A172 (cell line): ENCODE measurements at places on chromosomes 11 and 22. TPM values are rescaled to one million over a fixed set of nuclear protein-coding genes. Genes with fewer than 3 reads are reported as not detected.
A peak's percentile ranks its signal among the peaks of the same experiment; 100 is the strongest.

- DNase-seq = no peak
These were observed 17.4 kb upstream of the OR10A5 start for GRCh38 chr11:6828103-6828502.

DNA sequence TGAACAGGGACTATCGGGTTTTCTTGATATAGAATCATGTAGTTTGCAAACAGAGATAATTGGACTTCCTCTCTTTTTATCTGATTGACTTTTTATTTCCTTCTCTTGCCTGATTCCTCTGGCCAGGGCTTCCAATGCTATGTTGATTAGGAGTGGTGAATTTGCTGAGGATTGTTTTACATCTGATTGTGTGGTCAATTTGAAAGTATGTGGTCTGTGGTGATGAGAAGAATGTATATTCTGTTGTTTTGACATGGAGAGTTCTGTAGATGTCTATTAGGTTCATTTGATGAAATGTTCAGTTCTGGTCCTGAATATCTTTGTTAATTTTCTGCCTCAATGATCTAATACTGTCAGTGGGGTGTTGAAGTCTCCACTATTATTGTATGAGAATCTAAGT lies 713.2 kb upstream of the CCDC179 start:
- DNase-seq = no peak

DNA sequence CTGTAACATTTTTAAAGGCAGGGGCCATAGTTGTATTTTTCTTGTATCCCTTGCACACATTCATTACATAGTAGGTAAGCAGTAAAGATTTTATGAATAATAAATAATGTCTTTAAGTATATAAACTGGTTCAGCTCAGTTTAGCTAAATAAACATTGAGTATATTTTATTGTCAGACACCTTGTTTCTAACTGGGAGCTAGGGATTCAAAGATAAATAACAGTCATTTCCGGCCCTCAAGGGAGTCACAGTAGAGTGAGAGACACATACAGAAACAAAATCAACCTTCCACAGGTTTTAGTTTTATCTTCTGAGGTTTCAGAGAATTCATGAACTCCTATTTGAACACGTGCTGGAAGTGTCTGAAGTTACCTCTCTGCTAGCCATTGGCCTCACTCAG lies 760.2 kb downstream of the DLG2 start:
- DNase-seq = no peak

DNA sequence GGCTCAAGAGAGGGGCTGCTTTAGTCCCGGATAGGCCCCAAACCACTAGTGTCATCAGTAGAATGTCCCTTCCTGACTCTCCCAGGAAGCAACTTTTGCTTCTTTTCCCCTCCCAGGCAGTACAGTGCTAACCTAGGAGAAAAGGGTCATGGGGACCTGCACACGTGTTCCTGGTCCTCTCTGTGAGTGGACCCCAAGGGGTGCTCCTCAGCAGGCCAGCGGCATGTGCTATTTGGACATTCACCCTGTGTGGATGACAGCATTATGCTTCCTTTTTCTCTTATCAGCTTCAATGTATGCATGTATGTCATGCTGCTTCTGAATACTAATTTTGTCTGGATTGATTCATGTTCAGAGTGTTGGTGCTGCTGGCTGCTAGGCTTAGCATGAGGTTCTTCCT lies 18.1 kb upstream of the PLET1 start:
- no peak for DNase-seq

DNA sequence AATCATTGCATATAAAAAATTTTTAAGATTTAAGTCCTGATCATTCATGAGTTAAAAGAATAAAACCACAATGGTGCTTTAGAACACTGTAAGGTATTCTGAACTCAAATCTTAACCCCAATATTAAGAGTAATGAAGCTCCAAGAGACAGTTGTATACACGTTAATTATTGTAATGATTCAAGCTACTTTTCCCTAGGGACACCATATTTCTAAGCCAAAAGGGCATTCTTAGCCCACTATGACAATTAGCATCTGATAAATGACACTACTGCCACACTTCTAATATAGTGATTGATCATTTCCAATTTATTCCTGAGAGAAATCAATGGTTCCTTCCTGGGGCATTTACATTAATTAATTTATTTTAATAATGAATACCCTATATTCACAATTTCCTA lies 21.7 kb downstream of the FANCF start:
- no peak for DNase-seq

DNA sequence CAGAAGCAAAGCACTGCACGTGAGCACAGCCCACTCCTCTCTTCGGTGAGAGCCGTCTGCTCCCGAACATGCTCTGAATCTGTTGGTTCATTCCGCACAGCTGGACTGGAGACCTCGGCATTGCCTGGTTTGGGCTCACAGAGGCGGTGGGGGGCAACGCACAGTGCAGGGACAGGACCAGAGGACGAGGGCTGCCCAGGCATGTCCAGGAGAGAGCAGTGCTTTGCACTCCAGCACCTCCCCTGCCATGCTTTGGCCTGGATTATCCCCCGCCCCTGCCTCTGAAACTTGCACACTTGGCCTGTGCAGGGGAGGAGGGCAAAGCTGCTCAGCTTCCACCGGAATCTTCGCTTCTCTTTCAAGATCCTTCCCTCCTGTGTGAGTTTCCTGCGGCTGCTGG lies 536.5 kb downstream of the BRD1 start:
- DNase-seq = no peak

DNA sequence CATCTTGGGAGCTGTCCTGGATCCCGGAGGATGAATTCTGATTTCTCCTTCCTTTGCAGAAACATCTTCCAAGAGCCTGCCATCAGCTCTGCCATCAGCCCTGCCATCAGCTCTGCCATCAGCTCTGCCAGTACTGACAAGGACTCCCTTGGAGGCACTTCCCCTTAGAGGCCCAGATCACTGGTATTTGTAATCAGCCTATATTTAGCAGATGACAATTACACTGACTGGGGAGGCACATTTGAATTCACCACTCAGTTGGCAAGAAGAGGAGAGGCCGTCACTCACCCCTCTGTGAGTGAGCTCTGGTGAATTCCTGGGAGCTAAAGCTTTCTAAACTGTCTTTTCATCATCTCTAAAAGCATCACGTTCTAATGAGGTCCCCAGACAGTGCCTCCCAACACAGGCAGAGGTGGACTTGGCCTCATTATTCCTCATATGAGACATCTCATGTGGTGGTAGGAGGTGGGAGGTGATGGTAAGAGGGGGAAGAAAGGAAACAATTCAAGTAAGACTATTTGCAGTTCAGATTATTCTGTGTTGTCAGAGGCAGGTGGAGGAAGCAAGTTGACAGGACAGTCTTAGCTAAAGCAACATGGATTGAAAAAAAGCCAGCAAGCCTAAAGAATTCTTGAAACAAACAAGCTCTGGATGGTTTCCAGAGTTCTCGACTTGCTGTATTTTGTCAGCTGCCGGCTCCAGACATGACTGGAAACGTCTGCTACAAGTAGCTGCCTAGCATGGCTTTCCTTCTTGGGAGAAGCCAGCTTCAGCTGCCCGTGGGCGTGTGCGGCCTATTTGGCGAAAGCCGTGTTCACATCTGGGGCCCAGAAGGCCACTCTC lies 771.7 kb downstream of the TBC1D22A start:
- DNase-seq = no peak

GRCh38 chr11:95676308-95676707 lies 113.3 kb downstream of the FAM76B start:
- DNase-seq = no peak

- no peak for DNase-seq
These were observed 37.3 kb upstream of the TEAD1 start for GRCh38 chr11:12636871-12637410.

GRCh38 chr22:17057959-17058814 lies 26.6 kb upstream of the IL17RA start:
- peak; percentile 43 for DNase-seq

DNA sequence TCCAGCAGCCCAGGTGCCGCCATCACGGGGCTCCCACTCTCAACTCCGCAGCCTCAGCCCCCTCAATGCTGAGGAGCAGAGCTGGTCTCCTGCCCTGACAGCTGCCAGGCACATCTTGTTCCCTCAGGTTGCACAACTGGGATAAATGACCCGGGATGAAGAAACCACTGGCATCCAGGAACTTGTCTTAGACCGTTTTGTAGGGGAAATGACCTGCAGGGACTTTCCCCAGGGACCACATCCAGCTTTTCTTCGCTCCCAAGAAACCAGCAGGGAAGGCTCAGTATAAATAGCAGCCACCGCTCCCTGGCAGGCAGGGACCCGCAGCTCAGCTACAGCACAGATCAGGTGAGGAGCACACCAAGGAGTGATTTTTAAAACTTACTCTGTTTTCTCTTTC lies at the start of gene SAA1:
TSS of gene SAA1 (plus strand) at position 316 of the 400 bp plus-strand sequence. CDS start 624 bp downstream, outside the sequence.
- DNase-seq = peak; percentile 60

DNA sequence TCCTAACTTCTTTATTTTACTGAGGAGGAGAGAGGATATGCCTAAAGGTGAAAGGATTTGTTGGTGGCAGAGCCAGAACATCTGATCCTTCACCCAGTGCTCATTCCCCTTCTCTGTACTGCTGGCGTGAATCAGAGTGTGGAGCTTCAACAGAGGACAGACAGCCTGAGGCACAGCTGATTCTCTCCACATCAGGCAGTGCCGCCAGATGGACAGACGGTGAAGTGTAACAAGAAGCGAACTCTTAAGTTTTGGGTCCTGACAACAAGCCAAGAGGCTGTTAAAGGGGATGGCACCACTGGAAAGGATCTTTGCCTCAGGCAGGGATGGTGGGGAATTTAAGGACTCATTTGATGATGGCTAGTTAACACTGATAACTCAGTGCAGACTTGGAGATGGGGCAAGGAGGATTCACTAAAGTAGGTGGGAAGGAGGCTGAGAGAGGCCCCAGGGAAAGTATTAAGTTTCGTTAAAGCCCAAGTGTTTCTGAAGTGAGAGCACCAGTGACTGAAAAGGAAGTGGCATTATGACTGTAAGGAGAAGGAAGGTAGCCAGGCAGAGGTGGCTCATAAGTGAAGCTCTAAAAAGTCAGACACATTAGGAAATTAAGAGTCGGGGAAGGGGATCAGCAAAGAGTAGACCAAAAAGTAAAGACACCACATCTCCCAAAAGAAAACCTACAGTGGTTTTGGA lies 81.3 kb downstream of the CLPB start:
- DNase-seq = no peak

- DNase-seq = no peak
These were observed 21.8 kb downstream of the NUMA1 start for GRCh38 chr11:72058416-72059034.

DNA sequence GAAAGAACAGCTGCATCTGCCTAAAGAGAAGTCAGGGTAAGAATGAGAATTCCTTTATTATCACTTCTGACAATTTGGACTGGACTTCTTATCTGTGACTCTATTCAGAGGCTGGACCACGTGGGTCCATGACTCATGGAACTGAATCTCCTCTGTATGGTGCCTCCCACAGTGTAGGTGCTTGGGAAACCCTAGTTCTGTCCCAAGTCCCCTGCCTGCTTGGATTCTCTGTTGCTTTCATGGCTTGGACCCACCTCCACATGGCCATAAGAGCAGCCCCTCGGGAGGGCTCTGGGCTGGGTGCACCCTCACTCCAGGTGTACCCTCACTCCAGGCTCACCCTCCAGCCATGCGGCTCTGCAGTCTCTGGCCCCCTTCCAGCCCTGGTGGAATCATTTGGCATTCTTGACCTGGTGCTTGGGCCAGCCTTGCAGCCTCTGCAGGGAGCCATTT lies 153.4 kb downstream of the CACNA1I start:
- peak; percentile 69 for DNase-seq

- no peak for DNase-seq
These were observed 478 bp upstream of the CD248 start for GRCh38 chr11:66317322-66317722.

GRCh38 chr11:119417726-119418540 lies 5.0 kb downstream of the THY1 start:
- DNase-seq = peak; percentile 83

- DNase-seq = no peak
These were observed 695.7 kb downstream of the BRD1 start for GRCh38 chr22:49132009-49132408.

DNA sequence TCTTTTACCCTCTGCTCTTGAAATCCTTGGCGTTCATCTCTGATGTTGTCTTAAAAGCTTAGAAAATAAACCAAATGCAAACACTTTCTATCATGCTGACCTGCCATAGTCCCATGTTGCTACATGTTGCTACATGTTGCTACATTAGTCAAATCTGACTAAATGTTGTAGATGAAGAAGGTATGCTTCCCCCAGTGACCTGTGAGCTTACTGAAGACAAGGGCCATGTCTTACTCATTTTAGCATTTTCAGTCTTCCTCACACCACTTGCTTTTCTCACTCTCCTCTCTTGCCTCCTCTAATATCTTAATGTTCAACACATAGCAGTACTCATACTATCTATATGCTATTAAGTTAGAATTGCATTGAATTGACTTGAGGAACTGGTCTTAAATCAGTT lies 346.4 kb upstream of the MTNR1B start:
- no peak for DNase-seq

DNA sequence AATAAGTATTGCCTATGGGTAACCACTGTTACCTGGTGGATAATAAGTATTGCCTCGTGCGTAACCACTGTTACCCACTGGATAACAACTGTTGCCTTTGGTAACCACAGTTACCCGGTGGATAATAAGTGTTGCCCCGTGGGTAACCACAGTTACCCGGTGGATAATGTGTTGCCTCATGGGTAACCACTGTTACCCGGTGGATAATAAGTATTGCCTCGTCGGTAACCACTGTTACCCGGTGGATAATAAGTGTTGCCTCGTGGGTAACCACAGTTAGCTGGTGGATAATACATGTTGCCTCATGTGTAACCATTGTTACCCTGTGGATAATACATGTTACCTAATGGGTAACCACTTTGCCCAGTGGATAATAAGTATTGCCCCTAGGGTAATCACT lies 9.8 kb upstream of the NXPE4 start:
- DNase-seq = no peak

DNA sequence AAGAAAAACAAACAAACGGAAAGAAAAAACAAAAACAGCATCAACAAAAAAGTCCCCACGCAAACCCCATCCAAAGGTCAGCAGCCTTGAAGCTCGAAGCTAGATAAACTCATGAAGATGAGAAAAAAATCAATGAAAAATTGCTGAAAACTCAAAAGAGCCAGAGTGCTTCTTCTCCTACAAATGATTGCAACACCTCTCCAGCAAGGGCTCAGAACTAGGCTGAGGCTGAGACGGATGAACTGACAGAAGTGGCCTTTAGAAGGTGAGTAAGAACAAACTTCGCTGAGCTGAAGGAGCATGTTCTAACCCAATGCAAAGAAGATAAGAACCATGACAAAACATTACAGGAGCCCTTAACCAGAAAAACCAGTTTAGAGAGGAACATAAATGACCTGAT lies 18.4 kb upstream of the FTH1 start:
- DNase-seq = no peak

DNA sequence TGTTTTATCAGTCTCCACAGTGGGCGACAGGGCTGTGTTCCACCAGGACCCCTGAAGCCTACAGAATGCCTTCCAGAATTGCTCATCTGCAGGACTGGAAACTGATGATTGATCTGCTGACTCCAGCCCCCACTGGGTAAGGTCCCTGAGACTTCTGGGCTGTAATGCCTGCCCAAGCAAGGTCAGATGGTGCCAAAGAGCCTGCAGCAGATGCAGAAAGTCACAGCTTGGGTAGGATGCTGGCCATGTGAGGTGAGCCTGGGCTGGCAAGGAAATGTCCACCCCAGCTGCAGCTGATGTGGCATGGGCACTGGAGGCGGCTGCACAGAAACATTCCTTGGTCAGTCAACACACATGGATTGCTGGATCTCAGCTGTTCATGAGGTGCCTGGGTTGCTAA lies 30.9 kb downstream of the LRRC32 start:
- no peak for DNase-seq

FOLR2 gene
- not detected in 2 replicates for total RNA-seq

OR4X1 gene
- not detected in 2 replicates for total RNA-seq

PIWIL4 gene
- 0.24 and 3.2 TPM in 2 replicates for total RNA-seq

OR5J2 gene
- not detected in 2 replicates for total RNA-seq

MRPL17 gene
- total RNA-seq = 121 and 417 TPM in 2 replicates

PDE2A gene
- total RNA-seq = 6.5 and 8.8 TPM in 2 replicates

TMEM151A gene
- total RNA-seq = 0.05 TPM in 1 of 2 replicates, not detected in the other

TIGD3 gene
- total RNA-seq = 2.0 and 3.5 TPM in 2 replicates

PLAAT5 gene
- not detected in 2 replicates for total RNA-seq

CREB3L1 gene
- 7.5 and 15.4 TPM in 2 replicates for total RNA-seq
